NCI-H1092 (cell line): ENCODE measurements at places on chromosomes 16 and 17.
A peak's percentile ranks its signal among the peaks of the same experiment; 100 is the strongest.

- no peak for DNase-seq
Observed at GRCh38 chr16:9159839-9160550, 68.6 kb downstream of the HAPSTR1 start.

- no peak for DNase-seq
Observed at GRCh38 chr16:74053826-74054225, 242.8 kb upstream of the PSMD7 start.

DNA sequence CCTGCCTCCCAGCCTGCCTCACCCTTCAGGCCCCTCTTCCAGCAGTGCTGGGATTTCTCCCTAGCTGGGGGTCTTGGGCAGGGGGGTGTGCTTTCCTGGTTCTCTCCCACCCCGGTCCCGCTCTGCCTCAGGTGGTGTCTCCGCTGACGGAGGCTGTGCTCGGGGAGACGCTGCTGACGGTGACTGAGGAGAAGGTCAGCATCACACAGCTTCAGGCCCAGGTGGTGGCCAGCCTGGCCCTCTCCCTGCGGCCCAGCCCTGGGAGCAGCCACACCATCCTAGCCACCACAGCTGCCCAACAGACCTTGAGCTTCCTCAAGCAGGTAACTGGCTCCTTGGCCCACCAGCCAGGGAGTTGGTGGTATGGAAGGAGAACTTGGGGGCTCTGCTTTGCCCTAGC, 56.5 kb downstream of the TMEM132E start:
- no peak for DNase-seq

DNA sequence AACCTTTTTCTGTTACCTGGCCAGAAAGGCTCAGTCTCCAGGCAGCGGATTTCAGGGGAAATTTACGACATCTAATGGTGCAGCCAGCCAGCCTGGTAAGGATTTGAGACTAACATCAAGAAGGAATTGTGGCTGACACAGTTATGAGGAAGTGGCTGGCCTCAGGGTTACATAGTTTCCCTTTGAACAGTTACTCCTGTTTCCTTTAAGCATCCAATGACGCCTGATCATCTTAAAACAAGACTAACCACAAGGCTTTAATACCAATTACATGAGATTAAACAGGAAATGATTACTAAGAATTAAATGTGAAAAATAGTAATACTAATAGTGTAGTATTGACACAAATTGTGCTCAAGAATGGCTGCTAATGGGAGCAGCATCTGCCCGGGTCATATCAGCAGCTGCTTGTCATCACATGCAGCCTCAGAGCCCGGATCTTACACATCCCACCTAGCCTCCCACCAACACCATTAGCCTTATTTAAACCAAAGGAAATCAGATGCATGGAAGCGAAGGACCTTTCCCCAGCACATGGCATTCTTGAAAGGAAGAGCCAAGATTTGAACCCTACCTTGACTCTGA, 431.8 kb downstream of the PMP22 start:
- no peak for DNase-seq

DNA sequence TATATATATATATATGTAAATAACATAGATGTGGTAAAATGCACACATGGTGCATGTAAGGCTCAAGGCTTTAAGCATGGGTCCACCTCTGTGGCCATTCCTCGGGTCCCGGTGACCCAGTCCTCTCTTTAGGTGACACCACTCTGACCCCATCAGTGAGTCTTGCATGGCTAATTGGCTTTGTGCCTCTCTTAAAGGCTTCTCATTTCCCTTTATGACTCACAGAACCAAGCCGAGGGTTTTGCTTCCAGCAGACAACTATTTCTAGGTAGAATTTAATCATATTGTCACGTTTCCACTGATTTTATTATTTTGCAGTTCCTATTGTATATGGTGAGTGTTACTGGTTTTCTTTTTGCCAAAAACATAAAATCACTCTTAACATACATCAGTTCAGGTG, 59.7 kb downstream of the PLCG2 start:
- no peak for DNase-seq

DNA sequence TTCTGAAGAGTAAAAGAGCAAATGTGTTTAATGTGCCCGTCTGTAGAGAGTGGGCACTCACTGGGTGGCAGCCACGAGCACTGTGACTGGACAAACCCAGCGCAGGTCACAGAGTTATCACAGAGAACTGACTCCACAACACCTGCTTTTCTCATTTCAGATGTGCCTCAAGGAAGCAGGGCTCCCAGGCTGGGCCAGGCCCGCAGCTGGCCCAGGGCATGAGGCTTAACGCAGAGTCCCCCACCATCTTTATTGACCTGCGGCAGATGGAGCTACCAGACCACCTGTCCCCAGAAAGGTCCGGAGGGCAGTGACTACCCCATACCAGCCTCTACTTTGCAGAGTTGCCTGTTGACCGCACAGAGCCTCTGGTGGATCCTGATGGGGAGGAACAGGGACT, 11.9 kb downstream of the DNAAF8 start:
- DNase-seq: no peak

- no peak for DNase-seq
Observed at GRCh38 chr16:30356401-30357084, 1.4 kb upstream of the CD2BP2 start.

DNA sequence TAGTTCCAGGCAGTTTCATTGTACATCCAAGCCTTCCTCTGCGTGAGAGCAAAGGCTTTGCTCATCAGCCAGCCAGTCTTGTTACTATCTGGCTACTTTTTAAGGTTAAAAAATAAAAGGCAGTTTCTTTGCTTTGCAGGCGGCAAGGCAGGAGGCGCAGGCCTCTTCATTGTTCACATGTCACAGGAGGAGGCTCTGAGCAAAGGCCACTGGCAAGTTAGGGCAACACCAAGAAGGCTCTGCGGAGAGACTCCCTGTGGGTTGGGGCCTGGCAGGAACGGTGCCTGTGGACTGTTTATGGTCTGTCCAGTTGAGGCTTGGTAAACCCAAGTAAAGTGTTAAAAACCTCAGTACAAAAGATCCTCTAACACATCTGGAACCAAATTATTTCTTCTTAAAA, 3.9 kb upstream of the NT5C start:
- DNase-seq: no peak

GRCh38 chr17:31072186-31072585, 22.6 kb upstream of the NF1 start:
- DNase-seq: no peak

DNA sequence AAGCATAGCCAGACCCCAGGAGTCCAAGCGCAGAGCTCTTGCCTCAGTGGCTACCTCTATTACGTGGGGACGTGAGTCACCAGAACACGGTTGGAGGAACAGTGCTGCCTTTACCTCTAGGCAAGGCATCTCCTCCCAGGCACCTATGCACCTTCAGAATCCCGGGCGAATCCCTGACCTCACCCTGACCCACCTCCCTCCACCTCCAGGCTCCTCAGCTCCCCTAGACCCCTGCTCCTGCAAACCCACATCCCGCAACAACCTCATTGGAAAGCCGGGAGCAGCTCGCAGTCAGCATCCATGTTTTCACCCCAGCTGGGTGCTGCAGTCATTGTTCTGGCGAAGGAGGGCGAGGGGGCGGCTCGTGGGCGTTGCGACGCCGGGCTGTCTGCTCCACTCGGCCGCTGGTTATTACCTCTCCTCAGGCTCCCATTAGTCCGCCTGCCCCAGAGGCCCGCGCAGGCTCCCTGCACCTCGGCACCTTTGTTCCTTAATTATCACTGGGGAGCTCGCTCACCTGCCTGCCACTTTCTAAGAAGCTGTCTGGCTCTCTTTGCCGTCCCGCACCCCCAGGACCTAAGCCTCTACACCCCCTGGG, 24.6 kb upstream of the DLX4 start:
- DNase-seq: peak; percentile 33

GRCh38 chr17:74296548-74296936, 22.5 kb downstream of the DNAI2 start:
- DNase-seq: peak; percentile 38

- no peak for DNase-seq
Observed at GRCh38 chr17:30969989-30970830, 629 bp upstream of the RNF135 start.

DNA sequence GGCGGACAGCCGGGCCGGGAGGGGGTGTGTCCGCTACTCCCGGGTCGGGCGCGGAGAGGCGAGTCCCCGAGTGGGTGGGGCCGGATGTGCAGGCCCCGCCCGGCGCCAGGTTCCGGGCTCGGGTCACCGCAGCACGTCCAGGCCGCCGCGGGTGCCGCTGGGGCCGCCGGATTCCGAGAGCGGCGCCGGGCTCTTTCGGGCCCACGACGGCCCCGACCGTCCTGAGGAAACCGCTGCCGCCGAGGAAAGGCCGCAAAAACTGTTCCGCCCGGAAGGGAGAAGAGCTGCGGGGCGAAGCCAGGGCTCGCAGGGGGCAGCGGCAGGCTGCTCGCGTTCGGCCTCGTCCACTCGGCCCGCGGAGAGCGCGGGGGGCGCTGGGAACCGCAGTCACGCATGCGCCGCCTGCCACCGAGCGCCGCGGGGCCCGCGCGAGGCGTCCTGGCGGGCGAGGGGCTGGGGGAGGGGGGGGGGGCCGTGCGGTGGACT, at the start of gene ZKSCAN2:
Gene ZKSCAN2 (minus strand): TSS at position 376 of the 486 bp plus-strand sequence. CDS start 718 bp downstream, outside the sequence.
- DNase-seq: peak; percentile 80

DNA sequence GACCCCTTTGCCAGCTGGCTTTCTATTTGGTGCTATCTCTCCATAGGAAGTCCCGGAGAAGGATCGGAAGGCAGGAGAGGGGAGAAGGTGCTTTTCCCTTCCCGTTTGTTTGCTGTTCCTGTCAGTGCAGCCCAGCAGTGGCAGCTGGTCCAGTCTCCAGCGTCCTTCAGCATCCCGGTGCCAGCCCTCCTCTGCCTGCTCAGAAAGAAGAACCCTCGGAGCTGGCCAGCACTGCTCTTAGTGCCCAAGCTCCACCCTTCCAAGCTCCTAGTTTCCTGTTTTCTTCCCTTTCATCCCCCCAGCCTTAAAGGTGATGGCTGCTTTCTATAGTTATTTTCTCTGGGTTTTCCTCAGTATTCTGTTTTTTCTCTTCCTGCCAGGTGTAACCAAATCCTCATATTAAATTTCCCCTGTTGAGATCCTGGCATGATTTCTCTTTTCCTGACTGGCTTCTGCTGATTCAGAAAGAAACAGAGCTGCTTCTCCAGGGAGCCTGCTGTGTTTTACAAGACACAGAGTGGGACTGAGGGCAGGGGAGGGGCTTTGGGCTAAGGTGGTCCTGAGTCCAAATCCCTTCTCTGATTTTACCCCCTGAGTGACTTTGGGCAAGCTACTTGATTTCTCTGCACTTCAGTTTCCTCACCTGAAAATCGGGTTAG, 186.8 kb downstream of the COPRS start:
- DNase-seq: no peak

- no peak for DNase-seq
Observed at GRCh38 chr16:1794221-1794871, 841 bp upstream of the IGFALS start.

GRCh38 chr16:46894036-46894672, 10.0 kb downstream of the GPT2 start:
- no peak for DNase-seq

- no peak for DNase-seq
Observed at GRCh38 chr16:80063713-80064069, 463.2 kb upstream of the MAF start.

- DNase-seq: no peak
Observed at GRCh38 chr16:58456193-58456592, 43.8 kb upstream of the NDRG4 start.

DNA sequence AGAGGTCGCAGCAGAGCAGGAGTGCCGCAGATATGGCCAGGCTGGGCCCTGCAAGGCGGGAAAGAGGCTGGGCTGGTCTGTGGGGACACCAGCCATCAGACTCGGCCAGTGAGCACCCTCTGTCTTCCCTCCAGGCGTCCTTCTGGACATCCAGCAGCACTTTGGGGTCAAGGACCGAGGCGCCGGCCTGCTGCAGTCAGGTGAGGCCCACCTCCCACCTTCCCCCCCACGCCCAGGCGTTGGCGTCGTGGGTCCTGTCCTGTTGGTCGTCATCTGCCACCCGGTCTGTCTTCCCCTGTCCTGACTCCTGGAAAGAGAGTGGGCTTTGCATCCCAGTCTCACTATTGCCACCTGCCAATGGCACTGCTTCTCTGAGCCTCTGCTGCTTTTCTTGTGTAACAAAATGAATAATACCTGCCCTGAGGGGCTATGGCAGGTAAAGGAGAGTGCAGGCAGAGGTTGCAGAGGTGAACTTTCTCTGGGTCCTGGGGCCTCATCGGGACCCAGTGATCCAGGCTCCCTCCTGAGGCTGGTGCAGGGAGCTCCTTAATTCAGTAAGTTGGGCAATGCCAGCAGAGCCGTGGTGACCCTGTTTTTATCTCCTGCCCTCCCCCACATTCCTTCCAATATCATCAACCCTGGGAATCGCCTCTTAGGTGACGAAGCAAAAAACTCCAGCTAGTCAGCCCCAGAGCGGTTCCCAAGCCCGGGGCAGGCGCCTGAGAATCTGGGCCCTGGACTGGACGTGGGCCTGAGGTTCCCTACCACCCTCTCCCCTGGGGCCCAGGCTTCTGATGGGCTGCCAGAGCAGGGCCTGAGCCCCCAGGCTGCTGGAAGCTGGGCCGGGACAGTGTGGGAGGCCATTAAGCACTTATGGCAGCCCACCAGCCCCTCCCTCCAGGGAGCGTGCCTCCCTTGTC, 14.7 kb downstream of the SPNS2 start:
- no peak for DNase-seq

GRCh38 chr16:8739989-8740704, 57.3 kb downstream of the TMEM186 start:
- no peak for DNase-seq

DNA sequence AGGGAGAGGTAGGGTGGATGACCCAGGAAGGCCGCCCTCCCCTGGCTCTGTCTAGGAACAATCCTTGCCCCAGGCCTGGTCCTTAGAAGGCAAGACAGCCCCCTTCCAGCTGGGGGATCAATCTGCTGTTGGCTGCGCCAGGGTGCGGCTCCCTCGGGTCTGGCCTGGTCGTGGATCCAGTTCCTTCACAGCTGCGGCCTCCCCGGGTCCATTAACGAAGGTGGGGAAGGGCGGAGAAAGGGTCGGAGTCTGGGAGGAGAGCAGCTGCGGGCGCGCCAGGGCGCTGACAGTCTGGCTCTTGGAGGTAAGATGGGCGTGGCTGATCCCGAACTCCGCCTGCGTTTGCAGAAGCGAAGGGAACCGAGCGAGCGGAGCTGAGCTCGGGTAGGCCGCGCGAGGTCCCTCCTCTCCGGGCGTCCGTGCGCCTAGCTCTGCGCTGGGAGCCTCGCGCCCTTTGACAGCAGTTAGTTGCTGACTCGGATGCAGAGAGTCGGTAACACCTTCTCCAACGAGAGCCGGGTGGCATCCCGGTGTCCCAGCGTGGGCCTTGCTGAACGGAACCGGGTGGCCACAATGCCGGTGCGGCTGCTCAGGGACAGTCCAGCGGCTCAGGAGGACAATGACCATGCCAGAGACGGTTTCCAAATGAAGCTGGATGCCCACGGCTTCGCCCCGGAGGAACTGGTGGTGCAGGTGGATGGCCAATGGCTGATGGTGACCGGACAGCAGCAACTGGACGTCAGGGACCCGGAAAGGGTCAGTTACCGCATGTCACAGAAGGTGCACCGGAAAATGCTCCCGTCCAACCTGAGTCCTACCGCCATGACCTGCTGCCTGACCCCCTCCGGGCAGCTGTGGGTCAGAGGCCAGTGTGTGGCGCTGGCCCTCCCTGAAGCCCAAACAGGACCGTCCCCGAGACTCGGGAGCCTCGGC, at the start of gene HSPB9:
Gene HSPB9 (plus strand): TSS at position 434 of the 933 bp plus-strand sequence. CDS start 47 bp downstream, at position 481.
- DNase-seq: no peak

GRCh38 chr16:13193721-13194120, 292.3 kb downstream of the SHISA9 start:
- no peak for DNase-seq

GRCh38 chr17:42411361-42411760, 11.7 kb downstream of the CAVIN1 start:
- DNase-seq: no peak

- no peak for DNase-seq
Observed at GRCh38 chr17:17072546-17072945, 30.3 kb downstream of the MPRIP start.
